Esophagus muscularis mucosa (tissue), 4 donors: ENCODE measurements at places on chromosomes 6 and 20. TPM values are rescaled to one million over a fixed set of nuclear protein-coding genes. Genes with fewer than 3 reads are reported as not detected.

The ARMH2 gene
- total RNA-seq, result not detected

The PDE7B gene
- total RNA-seq, result 11.2 TPM

The GATA5 gene
- 0.78 TPM for total RNA-seq

The TTLL9 gene
- 0.17 TPM for total RNA-seq

The TFAP2D gene
- total RNA-seq, result not detected

The IYD gene
- total RNA-seq, result not detected

DNA sequence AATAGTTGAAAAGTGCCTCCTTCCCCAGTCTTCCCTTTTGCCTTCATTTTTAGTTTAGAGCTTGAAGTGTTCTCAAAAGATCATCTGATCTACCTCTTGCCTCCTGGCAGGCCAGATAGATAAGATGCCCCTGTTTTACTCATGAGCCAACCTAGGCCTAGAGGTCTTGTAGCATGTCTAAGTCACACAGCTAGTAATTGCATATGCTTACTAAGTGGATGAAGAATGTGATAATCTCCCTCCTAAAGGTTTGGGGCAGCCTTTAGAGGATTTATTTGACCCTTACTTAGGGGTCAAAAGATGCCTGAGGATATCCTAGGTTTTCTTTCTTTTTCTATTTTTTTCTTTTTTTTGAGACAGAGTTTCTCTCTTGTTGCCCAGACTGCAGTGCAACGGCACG, 2.1 kb downstream of the C6orf141 start:
- no peaks in the 10 kb centered on the region for H3K27me3 ChIP-seq
- no peak for DNase-seq
- no peak overlapping the region for H3K27ac ChIP-seq
- H3K4me1 ChIP-seq, result peaks cover 21% of the 10 kb centered on the region
- H3K36me3 ChIP-seq, result no peaks in the 10 kb centered on the region

- no peaks in the 10 kb centered on the region for H3K27me3 ChIP-seq
- H3K36me3 ChIP-seq, result no peaks in the 10 kb centered on the region
- H3K4me3 ChIP-seq, result no peak overlapping the region
- H3K27ac ChIP-seq, result no peak overlapping the region
Observed at GRCh38 chr20:14523090-14523489, 185.7 kb upstream of the FLRT3 start.

DNA sequence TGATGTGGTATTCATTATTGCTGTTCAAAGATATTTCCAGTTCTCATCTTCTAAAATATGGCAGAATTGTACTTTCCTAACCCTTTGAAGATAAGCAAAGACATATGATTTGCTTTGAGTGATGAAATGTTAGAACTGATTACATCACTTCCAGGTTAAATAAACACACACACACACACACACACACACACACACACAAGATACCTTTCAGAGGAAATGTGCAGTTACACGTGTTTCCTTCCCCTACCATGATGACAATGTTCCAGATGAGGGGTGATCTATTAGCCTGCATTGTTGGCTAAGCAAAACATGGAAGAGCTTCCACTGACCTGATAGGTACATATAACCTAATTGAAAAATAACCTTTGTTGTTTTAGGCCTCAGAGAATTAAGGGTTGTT, 11.7 kb upstream of the FRK start:
- no peaks in the 10 kb centered on the region for H3K36me3 ChIP-seq
- no peaks in the 10 kb centered on the region for H3K4me1 ChIP-seq
- no peak overlapping the region for H3K4me3 ChIP-seq
- no peaks in the 10 kb centered on the region for H3K27me3 ChIP-seq
- DNase-seq, result no peak

DNA sequence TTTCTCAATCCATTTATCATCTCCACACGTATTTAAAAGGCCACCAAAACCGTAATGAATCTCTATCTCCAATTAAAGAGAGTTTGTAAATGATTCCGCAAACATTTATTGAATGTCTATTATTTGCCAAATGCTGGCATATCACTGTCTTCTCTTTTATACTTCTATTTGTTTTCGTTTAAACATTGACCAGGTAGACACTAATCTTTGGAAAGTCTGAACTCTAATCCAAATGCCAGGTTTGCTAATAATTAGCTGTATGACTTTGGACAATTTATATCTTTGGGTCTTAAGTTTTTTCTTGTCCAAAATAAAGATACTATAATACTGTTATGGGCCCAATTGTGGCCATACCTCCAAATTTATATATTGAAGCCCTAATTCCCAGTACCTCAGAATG, 299.2 kb upstream of the TBX18 start:
- no peak overlapping the region for H3K27ac ChIP-seq
- H3K36me3 ChIP-seq, result no peaks in the 10 kb centered on the region
- no peaks in the 10 kb centered on the region for H3K27me3 ChIP-seq
- no peak for DNase-seq
- no peak overlapping the region for H3K4me3 ChIP-seq
- H3K4me1 ChIP-seq, result no peaks in the 10 kb centered on the region

DNA sequence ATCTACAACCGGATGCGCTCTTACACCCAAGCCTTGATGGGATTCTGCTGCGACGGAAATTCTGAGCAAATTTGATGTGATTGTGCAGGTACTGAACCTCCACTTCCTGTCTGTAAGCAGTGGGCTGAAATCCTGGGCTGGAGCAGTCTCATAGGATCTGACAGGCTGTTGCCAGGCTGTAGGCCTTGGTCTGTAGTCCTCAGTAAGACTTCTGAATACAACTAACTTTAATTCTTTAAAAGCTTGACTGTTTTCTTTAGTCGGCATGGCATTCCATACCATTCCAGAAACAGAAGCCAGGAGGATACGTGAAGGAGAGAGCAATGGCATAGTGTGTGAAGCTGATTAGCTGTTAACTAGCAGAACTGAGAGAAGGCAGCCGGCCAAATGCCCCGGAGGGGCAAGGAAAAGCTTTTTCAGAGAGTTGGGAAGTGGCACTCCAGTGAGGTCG, 68.3 kb downstream of the ADTRP start:
- no peaks in the 10 kb centered on the region for H3K27me3 ChIP-seq
- no peak for DNase-seq
- peak overlapping the region; percentile 7 for H3K27ac ChIP-seq
- no peak overlapping the region for H3K4me3 ChIP-seq
- H3K4me1 ChIP-seq, result peaks cover 16% of the 10 kb centered on the region
- H3K36me3 ChIP-seq, result no peaks in the 10 kb centered on the region

- H3K36me3 ChIP-seq, result no peaks in the 10 kb centered on the region
- no peaks in the 10 kb centered on the region for H3K27me3 ChIP-seq
- no peak for DNase-seq
- peaks cover 6% of the 10 kb centered on the region for H3K4me1 ChIP-seq
- no peak overlapping the region for H3K4me3 ChIP-seq
Observed at GRCh38 chr6:107531868-107532267, 42.0 kb downstream of the SOBP start.

GRCh38 chr20:49252556-49253350, 25.1 kb downstream of the ZNFX1 start:
- H3K4me3 ChIP-seq, result no peak overlapping the region
- peaks cover 9% of the 10 kb centered on the region for H3K4me1 ChIP-seq
- no peaks in the 10 kb centered on the region for H3K27me3 ChIP-seq
- H3K36me3 ChIP-seq, result peaks cover 100% of the 10 kb centered on the region
- no peak for DNase-seq

DNA sequence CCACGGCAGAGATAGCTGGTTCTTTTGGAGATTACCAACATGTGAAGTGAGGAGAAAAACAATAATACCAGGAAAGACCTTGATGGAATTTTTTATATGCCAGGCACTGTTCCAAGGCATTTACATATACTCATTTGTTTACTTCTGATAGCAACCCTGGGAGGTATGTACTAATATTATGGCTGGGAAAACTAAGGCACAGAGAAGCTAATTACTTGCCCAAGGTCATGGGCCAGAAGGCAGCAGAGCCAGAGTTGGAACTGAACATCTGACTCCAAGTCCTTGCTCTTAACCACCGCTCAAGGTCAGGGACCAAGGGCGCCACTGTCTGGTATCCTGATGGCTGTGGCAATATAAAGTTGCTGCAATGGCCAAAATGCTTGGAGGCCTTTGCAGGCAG, 97.0 kb upstream of the KCNG1 start:
- no peaks in the 10 kb centered on the region for H3K36me3 ChIP-seq
- H3K27me3 ChIP-seq, result no peaks in the 10 kb centered on the region
- no peak for DNase-seq
- no peak overlapping the region for H3K27ac ChIP-seq
- H3K4me1 ChIP-seq, result peaks cover 36% of the 10 kb centered on the region

GRCh38 chr20:46063151-46063550, 26.6 kb downstream of the NCOA5 start:
- H3K4me1 ChIP-seq, result peaks cover 24% of the 10 kb centered on the region
- peak; percentile 77 for DNase-seq
- H3K27ac ChIP-seq, result no peak overlapping the region
- peaks cover 12% of the 10 kb centered on the region for H3K27me3 ChIP-seq
- H3K4me3 ChIP-seq, result no peak overlapping the region
- H3K36me3 ChIP-seq, result peaks cover 76% of the 10 kb centered on the region

GRCh38 chr6:158714706-158715105, 64.9 kb downstream of the SYTL3 start:
- no peaks in the 10 kb centered on the region for H3K27me3 ChIP-seq
- no peaks in the 10 kb centered on the region for H3K36me3 ChIP-seq
- no peak overlapping the region for H3K4me3 ChIP-seq
- DNase-seq, result no peak
- no peak overlapping the region for H3K27ac ChIP-seq

GRCh38 chr6:36544228-36544627, 3.1 kb downstream of the STK38 start:
- H3K4me1 ChIP-seq, result peaks cover 38% of the 10 kb centered on the region
- H3K27me3 ChIP-seq, result no peaks in the 10 kb centered on the region
- no peak for DNase-seq
- H3K27ac ChIP-seq, result peak overlapping the region; percentile 99
